ENCODE measurements at places on chromosomes 7 and 10.

DNA sequence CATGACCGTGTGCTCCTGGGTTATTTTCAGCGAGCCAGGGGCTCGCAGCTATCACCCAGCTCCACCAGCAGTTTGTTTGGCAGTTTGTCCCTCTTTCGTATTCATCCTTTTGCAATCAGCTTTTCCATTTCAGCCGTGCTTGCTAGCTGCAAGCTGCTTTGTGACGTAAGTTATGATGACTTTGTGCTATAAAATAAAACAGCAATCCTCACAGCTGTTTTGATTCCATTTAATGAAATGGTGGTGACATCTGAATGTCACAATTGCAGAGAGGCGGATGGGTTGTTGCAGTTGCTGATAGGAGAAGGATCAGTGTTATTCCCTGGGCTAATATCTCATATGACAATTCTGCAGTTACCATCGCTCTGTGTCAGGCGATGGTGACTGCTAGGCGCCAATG is 251.7 kb downstream of the SNX10 start:
- no peak for DNase-seq

- no peak for DNase-seq
These were observed 19.6 kb downstream of the FRMPD2 start for GRCh38 chr10:48254750-48255512.

DNA sequence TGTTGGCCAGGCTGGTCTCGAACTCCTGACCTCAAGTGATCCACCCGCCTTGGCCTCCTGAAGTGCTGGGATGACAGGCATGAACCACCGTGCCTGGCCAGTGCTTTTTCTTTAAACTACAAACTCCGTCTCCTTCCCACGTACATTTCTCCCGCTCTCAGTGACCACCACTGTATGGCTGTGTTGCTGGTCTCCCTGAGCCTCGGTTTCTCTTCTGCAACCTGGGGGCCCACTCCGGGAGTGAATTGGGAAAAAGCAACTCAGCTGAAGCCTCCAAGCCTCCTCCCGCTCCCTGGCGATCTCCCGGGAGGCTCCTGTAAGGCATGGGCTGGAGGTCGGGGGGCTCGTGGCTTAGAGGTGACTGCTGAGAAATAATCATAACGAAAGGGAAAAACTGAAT is 136.3 kb downstream of the ELFN1 start:
- no peak for DNase-seq

GRCh38 chr10:102040305-102041050 is 15.5 kb downstream of the ARMH3 start:
- DNase-seq: no peak

GRCh38 chr7:115533785-115534184 is 496.8 kb downstream of the TFEC start:
- no peak for DNase-seq

All from activated CD4-positive, CD25-positive, alpha-beta regulatory T cell (primary cell).